ENCODE measurements at places on chromosomes 16 and 17. TPM values are rescaled to one million over a fixed set of nuclear protein-coding genes. Genes with fewer than 3 reads are reported as not detected.

DNA sequence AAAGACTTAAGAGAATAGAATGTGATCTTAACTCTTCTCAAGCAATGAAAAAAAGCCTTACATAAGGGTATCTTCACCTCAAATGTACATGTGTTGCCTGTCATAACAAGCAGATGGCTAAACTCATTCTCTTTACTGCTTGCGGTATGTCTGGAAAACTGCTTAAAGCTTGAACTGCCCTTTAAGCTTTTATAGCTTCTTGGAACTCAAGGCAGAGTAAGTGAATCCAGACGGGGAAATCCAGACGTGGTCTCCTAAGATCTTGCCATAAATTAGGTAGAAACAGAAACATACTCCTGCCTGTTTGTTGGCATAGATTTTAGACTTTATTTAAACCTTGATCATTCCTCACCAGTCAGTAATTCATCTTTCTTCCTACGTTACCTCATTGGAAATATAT, 19.6 kb downstream of the CLUAP1 start:
- DNase-seq, result no peak

Gene NRN1L
- not detected for total RNA-seq

DNA sequence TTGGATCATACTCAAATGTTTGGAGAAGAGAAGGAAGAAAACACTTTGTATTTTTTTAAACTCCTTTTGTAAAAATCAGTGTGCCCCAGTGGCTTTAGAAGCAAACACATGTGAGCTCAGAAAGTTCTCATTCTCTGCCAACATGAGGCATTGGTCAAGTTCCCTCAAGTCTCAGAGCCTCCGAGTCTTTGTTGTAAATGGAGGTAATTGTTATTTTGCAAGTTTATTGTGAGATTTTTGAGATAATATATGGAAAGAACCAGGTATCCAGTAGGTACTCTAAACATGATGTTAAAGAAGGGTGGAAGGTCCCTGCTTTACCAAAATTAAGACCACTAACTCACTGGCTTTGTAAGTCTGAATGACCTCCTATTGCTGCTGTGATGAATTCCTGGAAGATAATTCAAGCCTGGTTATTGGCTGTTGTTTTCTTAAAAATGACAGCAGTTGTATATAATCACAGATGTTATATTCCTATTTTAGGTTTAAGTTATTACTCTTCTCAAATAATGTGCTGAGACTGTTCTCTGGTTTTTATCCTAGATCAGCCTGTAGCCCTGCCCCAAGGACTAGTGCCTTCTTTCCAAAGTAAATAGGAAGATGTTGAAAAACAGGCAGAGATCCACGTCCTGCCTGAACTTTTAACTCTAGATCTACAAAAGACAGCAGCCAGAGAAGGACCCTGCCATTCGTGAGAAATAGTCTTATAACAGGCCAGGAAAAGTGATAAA, 2.4 kb downstream of the HLF start:
- DNase-seq, result no peak

Gene DDX52
- total RNA-seq, result 14.6 TPM

Data from left ventricle myocardium superior (tissue), 1 donor.